SJSA1 (cell line): ENCODE measurements at places on chromosomes 5 and 9. TPM values are rescaled to one million over a fixed set of nuclear protein-coding genes. Genes with fewer than 3 reads are reported as not detected.

FRMD3 gene
- total RNA-seq: 15.5 and 25.3 TPM in 2 replicates

DNA sequence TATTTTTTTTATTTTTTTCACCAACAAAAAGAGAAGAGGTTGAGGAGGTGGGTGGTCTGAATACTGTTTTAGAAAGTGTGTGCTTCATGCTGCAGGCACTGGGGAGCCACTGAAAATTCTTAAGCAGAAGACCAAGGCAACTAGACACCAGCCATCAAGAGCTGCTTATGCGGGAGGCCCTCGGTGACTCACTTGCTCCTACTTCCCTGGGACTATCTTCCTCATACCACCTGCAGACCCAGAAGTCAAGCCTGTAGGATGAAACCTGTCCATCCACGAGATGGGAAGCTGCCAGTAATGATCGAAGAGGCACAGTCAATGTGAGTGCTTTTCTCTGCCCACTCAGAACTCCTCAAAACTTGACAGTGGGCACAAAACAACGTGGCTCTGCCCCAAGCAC is 125.8 kb upstream of the SLC44A1 start:
- DNase-seq: no peak

GRCh38 chr9:68446836-68447235 is 90.4 kb downstream of the PGM5 start:
- no peak for DNase-seq

DNA sequence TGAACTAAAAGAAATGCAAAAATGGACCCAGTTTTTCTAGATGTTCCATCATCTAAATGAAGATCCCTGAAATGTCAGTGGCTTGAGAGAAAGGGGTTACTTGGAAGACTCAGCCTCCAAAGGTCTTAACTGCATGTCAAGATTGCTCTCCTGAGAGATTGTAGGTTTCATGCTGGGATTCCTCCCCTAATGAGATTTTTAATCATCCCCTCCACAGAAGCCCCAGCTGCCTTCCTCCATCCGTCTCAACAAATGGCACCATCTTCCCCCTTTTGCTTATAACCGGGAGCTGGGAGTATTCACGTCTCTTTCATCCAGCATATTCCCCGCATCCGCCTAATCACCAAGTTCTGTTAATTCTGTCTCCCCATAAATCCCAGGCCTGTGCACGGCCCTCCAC is 104.5 kb downstream of the NSG2 start:
- no peak for DNase-seq

DNA sequence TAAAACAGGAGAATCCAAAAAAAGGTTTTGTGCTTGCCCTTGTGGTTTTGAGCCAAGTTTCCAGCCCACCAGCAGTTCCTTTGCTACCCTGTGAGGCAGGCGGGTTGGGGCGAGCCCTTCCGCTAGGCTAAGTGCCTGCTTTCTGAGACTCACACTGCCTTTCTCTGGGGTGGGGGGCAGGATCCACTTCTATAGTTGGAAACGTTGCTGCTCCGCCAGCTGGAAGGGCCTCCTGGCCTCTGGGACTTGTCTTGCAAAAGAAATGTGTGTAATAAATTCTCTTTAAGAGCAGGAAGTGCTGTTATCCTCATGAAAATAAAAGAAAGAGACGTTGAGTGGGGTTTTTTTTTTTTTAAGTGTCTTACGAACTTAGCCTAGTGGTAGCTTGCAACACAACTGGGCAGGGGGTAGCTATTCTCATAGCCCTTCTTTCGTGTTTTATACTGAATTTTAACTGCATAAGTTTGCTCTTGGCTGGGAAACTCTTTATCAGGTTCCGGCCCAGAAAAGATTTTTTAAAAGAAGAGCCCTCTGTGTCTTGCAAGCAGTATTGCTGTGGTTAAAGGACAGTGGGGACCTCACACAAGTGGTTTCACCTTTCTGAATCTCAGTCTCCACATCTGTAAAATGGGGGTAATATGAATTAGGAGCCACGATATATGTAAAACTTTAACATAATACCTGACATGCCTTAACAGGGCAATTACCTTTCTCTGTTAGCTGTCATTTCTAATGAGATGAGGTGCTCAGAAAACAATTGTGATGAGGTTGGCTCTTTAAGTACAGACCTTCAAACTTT is 19.8 kb downstream of the JADE2 start:
- DNase-seq: no peak

DNA sequence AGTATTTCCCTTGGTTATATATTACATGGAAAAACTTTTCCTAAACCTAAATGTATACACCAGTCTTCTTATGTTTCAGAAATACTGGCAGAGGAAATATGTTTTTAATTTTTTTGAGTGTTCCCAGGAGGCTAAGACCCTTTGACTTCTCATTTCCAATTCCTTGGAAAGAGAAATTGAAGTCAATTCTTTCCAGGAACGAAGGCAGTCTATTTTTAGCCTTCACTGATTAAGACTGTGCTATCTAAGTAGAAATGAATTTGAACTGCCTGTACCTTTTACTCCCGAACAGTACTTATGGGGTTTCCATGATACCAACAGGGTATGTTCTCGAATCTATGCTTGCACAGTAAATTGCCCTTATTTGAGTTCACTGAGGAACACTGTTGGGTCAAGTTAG is 340.3 kb upstream of the CD180 start:
- DNase-seq: no peak
